ENCODE measurements at places on chromosomes 1 and 21.

DNA sequence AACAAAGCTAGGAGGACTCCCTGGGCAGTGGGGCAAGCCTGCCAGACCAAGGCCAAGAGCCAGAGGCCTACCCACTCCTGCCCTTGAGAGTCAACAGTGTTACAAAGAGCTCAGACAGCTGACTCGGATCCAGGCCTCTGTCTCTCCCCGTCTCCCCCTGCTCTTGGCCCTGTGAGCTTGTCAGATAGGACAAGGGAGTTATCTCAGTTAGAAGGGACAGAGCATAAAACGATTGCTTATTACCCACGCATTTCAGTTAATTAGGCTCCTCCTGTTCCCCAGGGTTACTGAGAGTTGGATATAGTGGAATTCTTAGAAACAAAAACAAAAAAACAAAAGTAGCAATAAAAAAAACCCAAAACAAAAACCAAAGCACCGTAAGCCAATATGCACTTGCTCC lies 1.3 kb downstream of the SLC41A1 start:
- DNase-seq = no peak

GRCh38 chr1:6667139-6667538 lies 34.5 kb downstream of the DNAJC11 start:
- no peak for DNase-seq

GRCh38 chr1:206442101-206442500 lies 28.2 kb upstream of the IKBKE start:
- DNase-seq = no peak

- no peak for DNase-seq
These were observed 438.9 kb downstream of the CAMTA1 start for GRCh38 chr1:7224081-7224534.

GRCh38 chr1:183033205-183033604 lies 10.0 kb downstream of the LAMC1 start:
- DNase-seq = no peak

GRCh38 chr1:240287722-240288121 lies 196.0 kb downstream of the FMN2 start:
- DNase-seq = no peak

DNA sequence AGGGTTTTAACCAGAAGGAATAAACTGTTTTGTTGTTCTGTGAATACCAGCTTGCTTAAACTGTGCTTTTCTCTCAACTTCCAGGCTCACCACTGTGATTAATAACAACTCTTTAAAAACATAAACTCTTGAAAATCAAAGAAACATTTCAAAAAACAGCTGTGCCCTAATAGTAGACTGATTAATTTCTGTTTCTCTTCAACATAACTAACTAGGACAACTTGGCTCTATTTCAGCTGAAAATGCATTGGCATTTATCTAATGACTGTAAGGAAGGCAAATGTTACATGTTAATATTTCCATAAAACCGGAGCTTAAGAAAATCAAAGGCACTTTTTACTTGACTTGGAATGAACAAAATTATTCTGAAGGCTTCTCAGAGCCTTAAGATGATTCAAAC lies 656.1 kb upstream of the NEGR1 start:
- no peak for DNase-seq

- DNase-seq = no peak
These were observed 75.1 kb upstream of the DPH5 start for GRCh38 chr1:101100674-101101073.

GRCh38 chr1:211732293-211732980 lies 57.0 kb upstream of the NEK2 start:
- DNase-seq = no peak

- DNase-seq = no peak
These were observed 233.4 kb upstream of the FGGY start for GRCh38 chr1:59063501-59063900.

DNA sequence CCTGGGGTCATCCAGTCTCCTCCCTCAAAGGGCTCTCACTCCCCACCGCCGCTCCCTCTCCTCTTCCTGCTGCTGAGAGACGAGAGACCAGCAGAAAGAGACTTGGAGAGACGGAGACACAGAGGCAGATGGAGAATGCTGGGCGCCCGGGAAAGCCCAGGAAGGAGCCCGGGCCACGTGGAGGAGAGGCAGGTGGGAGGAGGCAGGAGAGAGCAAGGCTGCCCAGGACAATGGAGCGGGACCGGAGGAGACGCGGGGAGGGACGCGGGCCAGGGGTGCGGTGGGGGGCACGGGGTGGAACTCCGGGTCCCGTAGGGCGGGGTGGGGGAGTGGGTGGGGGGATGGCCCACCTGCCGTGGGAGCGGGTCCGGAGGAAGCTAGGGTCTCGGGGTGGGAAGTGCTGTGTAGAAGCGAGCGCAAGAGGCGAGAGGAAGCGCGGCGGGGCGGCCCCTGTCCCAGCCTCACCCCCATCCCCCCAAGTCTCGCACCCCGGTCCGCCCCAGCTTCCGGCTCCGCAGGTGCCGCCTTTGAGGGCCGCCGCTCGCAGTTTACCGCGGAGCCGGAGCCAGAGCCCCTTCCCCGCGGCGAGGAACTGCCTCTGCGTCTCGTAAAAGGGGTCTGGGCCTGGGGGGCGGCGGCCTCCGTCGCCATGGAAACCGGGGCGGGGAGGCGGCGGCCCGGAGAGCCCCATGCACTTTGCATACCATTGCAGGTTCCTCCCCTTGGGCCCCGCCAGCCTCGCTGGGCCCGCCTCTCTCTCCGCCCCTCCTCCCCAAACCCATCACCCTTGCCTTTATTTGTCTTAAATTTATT lies 11.7 kb upstream of the EPHA2 start:
- DNase-seq = no peak

GRCh38 chr1:9437961-9438430 lies 101.3 kb upstream of the SLC25A33 start:
- no peak for DNase-seq

GRCh38 chr1:230930986-230931385 lies 47.7 kb downstream of the TTC13 start:
- no peak for DNase-seq

- no peak for DNase-seq
These were observed 7.2 kb upstream of the IGSF3 start for GRCh38 chr1:116674751-116675150.

DNA sequence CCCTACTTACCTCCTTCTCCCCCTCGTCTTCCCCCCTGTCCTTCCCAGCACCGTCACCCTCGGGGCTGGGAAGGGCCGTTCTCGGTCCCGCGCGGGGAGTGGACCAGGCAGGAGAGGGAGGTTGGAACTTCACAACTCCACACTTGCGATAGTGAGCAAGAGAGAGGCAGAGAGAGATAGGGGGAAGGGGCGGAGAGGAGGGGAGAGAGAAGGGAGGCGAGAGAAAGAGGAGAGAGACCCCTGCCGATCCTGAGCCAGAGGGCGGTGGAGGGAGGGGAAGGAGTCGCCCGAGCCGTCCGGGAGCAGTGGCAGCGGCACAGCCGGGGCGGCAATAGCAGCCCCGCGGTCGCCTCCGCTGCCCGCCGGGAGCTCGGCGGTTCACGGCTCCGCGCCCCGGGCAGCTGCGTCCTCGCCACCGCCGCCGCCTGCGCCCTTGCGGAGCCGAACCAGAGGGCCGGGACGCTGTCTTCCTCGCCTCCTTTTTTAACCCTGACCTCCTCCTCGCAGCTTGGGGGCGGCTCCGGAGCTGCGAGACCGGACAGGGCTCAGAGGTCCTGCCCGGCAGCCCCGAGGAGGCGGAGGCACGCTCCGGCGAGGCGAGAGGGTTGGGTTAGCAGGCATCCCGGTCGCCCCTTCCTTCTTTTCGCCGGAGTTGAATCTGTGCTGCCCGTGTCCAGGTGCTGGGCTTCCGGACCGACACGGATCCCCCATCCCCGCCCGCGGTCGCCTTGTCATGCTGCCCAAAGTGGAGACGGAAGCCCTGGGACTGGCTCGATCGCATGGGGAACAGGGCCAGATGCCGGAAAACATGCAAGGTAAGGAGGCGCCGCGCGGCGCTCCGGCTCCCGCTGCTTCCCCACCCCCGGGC lies 11.7 kb downstream of the NR5A2 start:
- peak; percentile 52 for DNase-seq

- peak; percentile 43 for DNase-seq
These were observed 177.1 kb upstream of the EDN2 start for GRCh38 chr1:41661428-41662060.

DNA sequence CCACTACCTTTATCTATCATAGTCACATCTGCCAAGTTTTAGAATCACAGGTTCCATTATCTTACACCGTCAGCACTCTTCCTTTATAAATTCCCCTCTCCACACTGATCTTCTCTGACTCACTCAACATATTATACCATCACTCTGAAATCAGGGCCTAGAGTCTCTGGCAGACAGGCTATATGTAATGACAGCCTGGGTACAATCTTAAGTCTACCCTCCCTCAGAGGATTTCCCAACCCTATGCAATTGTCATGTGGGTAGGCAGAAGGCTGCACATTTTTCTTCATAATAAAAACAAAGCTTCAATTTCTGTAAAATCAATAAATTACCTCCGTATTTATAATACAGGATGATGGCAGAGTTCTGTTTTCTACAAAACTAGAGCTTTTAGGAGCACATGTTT lies 138.0 kb downstream of the RERE start:
- no peak for DNase-seq

DNA sequence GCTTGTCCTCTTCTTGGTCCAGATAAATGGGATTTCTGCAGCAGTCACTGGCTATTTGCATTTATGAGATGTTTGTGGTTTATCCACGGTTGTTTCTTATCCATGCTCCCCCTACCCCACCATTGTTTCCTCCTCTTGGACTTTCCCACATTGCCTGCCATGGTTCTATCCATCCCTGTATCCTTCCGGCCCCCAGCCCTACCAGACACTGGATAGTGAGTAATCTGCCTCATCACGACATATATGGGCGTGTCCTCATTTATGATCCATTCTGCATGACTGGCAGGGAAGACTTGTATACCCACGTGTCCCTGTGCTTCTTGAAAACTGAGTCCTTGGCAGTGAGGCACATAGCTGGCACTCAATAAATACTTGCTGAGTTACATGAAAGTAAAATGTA lies 40.1 kb downstream of the CACNA1S start:
- no peak for DNase-seq

DNA sequence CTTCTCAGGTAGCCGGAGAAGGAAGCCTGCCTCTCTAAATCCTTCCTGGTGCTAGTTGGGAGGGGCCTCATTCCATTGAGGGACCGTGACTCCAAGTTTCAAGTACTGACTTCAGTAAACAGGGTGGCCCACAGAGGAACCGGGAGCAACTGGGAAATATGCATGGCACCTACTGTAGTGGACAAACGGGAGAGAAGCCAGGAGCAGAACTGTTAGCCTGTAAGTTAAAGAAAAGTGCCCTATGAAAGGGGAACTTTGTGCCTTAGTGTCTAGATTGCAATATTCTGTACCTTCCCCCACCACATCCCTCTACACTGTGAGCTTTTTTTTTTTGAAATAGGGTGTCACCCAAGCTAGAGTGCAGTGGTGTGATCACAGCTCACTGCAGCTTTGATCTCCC lies 33.2 kb upstream of the KANK4 start:
- no peak for DNase-seq

DNA sequence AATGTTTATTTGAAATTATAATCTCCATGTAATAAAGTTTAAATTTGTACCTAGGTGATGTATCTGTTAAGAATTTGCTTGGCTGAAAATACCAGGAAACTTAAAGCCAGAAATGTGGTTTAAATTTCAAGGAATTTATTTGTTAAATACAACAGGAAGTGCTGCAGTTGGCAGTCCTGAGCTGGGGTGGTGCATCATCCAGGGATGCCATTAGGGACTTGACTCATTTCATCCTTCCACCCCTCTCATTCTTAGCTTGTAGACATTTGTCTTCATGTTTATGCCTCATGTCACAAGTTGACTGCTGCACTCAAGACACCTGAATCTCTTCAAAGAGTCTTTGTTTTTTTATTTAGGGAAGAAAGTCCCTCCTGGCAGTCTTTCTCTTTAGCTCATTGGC lies 175.9 kb downstream of the LHX8 start:
- DNase-seq = no peak

GRCh38 chr1:216090556-216090955 lies 332.7 kb downstream of the USH2A start:
- peak; percentile 11 for DNase-seq

DNA sequence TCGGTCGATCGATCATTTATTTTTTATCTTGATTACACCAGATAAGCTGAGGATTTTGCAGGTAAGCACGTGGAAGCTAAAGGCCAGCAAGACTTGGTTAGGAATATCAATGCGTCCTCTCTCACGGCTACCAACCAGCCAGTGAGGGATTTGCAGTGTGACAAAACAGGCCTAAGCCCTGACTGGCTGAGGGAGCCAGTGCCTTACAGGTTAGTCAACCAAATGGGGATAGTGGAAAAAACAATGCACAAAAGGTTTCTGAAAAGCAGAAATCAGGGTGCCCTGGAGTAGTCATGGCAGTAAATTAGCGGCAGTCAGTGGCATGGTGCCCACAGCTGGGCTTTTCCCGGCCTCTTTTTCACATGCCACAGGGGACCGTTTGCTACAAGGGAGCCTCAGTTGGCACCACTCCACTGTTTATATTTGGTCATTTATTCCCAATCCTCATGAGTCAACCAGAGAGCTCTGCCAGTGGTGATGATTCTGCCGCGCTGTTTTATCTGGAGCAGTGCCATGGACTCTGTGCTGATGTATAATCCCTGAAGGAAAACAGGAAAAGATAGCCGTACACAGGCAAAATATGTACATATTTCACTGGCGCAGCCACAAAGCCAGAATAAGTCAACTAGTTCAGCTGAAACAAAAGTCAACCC lies 167.6 kb downstream of the RHOU start:
- DNase-seq = peak; percentile 90

- no peak for DNase-seq
These were observed 223.3 kb downstream of the FGGY start for GRCh38 chr1:59520194-59520593.

- no peak for DNase-seq
These were observed 319.6 kb downstream of the ZNF326 start for GRCh38 chr1:90314533-90314932.

- no peak for DNase-seq
These were observed 987.9 kb downstream of the ADGRL2 start for GRCh38 chr1:82788660-82789059.

DNA sequence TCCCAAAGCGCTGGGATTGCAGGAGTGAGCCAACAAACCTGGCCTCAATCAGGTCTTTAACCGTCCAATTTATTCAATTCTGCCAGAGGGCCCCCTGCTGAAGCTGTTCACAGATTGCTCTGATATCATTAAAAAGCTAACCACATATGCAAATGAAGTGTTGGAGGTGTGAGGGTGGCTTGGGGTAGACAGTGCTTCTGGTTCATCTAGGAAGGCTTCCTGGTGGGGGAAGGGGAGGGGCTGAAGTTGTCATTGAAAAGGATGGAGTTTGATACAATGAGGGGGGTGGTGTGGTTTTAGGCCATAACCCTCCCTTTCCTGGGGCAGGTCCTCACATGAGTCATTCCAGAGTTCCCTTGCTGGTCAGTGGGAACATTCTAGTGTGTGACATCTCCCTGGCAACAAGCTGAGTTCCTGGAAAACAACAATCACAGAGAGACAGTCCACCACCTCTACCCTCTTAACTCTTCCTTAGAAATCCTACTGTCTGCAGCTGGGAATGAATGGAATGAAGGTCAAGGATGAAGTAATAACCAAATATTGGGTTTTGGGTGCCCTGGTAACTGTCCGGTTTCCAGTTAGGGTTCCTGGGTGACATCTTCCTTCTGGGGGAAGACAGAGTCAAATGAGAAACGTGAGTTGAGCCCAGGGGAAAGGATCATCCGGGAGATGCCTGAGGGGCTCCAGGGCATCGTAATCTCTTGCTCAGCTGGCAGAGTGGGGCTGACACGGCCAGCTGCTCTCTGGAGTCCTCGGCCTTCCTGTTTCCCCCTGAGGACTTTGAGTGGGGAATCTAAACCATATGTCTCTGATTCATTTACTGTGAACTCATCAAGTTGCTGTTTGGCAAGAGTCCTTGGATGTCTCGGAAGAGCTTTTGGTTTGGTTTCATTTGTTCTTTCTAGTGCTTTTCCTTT lies 32.2 kb downstream of the BATF3 start:
- no peak for DNase-seq

- DNase-seq = no peak
These were observed 80.8 kb downstream of the DYRK1A start for GRCh38 chr21:37447288-37447936.
